ENCODE measurements at places on chromosomes 4 and X. TPM values are rescaled to one million over a fixed set of nuclear protein-coding genes. Genes with fewer than 3 reads are reported as not detected.

The ADH1B gene
- not detected for total RNA-seq

The FOXR2 gene
- not detected for total RNA-seq

The FRG2 gene
- not detected for total RNA-seq

The RTL5 gene
- 0.07 TPM for total RNA-seq

The TBC1D1 gene
- total RNA-seq: 65.2 TPM

The CC2D2A gene
- not detected for total RNA-seq

The CEP135 gene
- 23.9 TPM for total RNA-seq

The NPY1R gene
- not detected for total RNA-seq

The MPP1 gene
- total RNA-seq: 47.4 TPM

The CLDN24 gene
- total RNA-seq: not detected

The SORBS2 gene
- not detected for total RNA-seq

The MYL5 gene
- total RNA-seq: 29.2 TPM

The BEX1 gene
- total RNA-seq: not detected

The ADGRG2 gene
- total RNA-seq: not detected

The TMEM31 gene
- not detected for total RNA-seq

The RRH gene
- 0.15 TPM for total RNA-seq

The NCAPG gene
- 43.4 TPM for total RNA-seq

The PPP4R3C gene
- not detected for total RNA-seq

The FANCB gene
- total RNA-seq: 11.2 TPM

The TLR3 gene
- 0.51 TPM for total RNA-seq

The CENPVL2 gene
- not detected for total RNA-seq

The GAGE13 gene
- total RNA-seq: not detected

The SOD3 gene
- total RNA-seq: not detected

The ITGB1BP2 gene
- 5.3 TPM for total RNA-seq

The FAM90A26 gene
- total RNA-seq: not detected

The TEX11 gene
- total RNA-seq: not detected

The SPATA4 gene
- not detected for total RNA-seq

The GLRA3 gene
- total RNA-seq: not detected

The CNGA2 gene
- not detected for total RNA-seq

The IRS4 gene
- total RNA-seq: not detected

The FRMD7 gene
- not detected for total RNA-seq

The CHIC2 gene
- 18.1 TPM for total RNA-seq

The EVC2 gene
- 0.49 TPM for total RNA-seq

The DUX4 gene
- not detected for total RNA-seq

The UGT2B10 gene
- total RNA-seq: not detected

The ADAMTS3 gene
- total RNA-seq: not detected

The EVC gene
- total RNA-seq: 1.5 TPM

The TXK gene
- total RNA-seq: 40.8 TPM

The CNGA1 gene
- not detected for total RNA-seq

The HERC5 gene
- 57.7 TPM for total RNA-seq

The NR3C2 gene
- 0.85 TPM for total RNA-seq

The GYPE gene
- not detected for total RNA-seq

The NUDT10 gene
- total RNA-seq: 0.12 TPM

The RHOXF2 gene
- total RNA-seq: not detected

The MAML3 gene
- total RNA-seq: 0.73 TPM

The BEND4 gene
- total RNA-seq: 0.37 TPM

The STAP1 gene
- 36.9 TPM for total RNA-seq

The SCD5 gene
- 0.25 TPM for total RNA-seq

The FAAH2 gene
- total RNA-seq: 16.1 TPM
